ENCODE measurements at places on chromosomes 2 and 18.

GRCh38 chr2:197198890-197199289 is 111.7 kb downstream of the ANKRD44 start:
- DNase-seq = no peak

- DNase-seq = no peak
Observed at GRCh38 chr18:56210520-56210919, 427.9 kb downstream of the TXNL1 start.

- no peak for DNase-seq
Observed at GRCh38 chr2:199784512-199784911, 66.5 kb downstream of the FTCDNL1 start.

DNA sequence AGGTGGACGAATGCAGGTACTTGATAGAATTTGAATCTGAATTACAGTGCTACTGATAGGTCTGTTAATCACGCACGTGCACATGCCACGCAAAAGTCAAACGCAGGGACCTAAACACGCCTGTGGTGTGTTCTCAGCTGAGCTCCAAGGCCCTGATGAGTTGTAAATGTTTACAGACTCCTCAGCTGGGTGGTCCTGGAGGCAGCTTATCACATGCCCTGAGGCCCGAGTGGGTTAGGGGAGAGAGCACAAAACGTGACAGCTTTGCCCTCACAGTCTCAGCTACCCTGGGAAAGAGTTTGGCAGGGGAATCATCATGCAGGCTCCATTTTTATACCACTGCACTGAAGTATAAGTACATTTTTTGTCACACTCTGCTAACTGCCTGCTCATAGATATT is 68.3 kb upstream of the FAM110C start:
- no peak for DNase-seq

GRCh38 chr2:19973466-19973865 is 16.4 kb downstream of the WDR35 start:
- no peak for DNase-seq

DNA sequence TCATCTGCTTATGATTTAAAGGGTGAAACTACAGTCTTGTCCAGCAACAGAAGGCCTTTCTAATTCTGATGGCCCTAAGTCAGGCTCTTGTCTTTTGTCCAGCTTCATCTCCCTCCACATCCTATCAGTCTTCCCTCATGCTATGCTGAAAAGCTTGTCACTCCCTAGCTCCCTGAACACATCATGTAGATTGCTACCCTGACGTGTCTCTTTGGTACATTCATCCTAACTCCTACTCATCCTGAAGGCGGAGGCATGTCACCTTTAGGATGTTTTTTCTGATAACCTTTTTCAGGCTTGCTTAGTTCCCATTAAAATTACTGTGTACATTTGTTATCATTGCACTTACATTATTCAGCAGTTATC is 78.4 kb upstream of the ARL5A start:
- DNase-seq = no peak
